Activated CD4-positive, alpha-beta T cell treated with anti-CD3 and anti-CD28 coated beads, Interleukin-2, amount 10 ng/mL, durations not matched to agents 7 days and 5 days (primary cell): ENCODE measurements at places on chromosomes 1 and 21. TPM values are rescaled to one million over a fixed set of nuclear protein-coding genes. Genes with fewer than 3 reads are reported as not detected.
A peak's percentile ranks its signal among the peaks of the same experiment; 100 is the strongest.

The PGLYRP4 gene
- not detected for total RNA-seq

The MORN1 gene
- total RNA-seq: 8.1 TPM

The REN gene
- total RNA-seq: not detected

The OR2AK2 gene
- not detected for total RNA-seq

The TAS1R1 gene
- not detected for total RNA-seq

The SPTA1 gene
- not detected for total RNA-seq

The PLA2G2D gene
- total RNA-seq: not detected

DNA sequence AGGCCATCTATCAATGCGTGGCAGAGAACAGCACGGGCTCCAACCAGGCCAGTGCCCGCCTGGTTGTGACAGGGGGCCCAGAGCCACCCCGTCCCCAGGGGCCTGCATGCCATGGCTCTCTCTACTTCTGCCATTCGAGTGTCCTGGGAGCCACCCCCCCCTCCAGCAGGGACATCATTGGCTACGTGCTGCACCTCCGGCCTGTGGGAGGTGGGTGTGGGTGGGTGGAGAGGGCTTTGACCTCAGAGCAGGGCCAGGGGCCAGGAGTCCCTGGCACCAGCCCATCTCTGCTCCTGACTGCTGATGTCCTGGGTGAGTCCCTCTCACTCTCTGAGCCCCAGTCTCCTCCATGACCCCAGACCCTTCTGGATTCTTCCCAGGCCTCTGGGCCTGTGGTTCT lies 25.3 kb downstream of the SLC27A3 start:
- peaks cover 54% of the 10 kb centered on the region for H3K4me1 ChIP-seq
- no peak for DNase-seq
- H3K27ac ChIP-seq: peak overlapping the region; percentile 65
- H3K27me3 ChIP-seq: no peaks in the 10 kb centered on the region

GRCh38 chr1:53190210-53190611 lies 6.4 kb upstream of the CPT2 start:
- no peaks in the 10 kb centered on the region for H3K4me1 ChIP-seq
- no peak overlapping the region for H3K4me3 ChIP-seq
- H3K27me3 ChIP-seq: peaks cover 17% of the 10 kb centered on the region

- no peaks in the 10 kb centered on the region for H3K27me3 ChIP-seq
- no peak overlapping the region for H3K4me3 ChIP-seq
- H3K27ac ChIP-seq: no peak overlapping the region
- peaks cover 9% of the 10 kb centered on the region for H3K4me1 ChIP-seq
Measured at GRCh38 chr1:64769482-64769881, 24.6 kb downstream of the RAVER2 start.

DNA sequence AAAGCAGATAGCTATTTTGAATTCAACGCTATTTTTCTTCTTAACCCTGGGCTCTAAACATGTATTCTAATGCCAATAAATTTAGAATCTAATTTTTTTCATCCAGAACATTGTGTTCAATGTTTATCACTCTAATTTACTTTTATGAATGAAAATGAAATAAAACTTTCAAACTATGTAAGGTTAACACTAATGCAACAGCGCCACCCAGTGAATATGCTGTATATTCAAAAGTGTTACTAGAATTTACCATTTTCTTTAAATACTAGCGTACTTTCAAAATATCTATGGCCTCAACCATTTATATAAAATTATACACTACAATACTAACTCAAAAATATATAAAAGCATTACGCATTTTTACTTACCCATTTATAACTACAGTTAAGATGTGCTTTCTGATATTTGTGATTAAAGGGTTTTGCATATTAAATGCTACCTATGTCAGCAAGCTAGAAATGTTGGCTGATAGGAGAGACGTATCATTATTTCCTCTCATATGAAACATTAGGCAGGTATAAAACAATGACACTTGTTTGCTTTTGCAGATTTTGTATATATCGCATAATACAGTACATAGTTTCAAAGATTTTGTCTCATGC lies 5.9 kb upstream of the NUF2 start:
- H3K4me1 ChIP-seq: peaks cover 6% of the 10 kb centered on the region
- DNase-seq: peak; percentile 70
- no peaks in the 10 kb centered on the region for H3K27me3 ChIP-seq
- H3K36me3 ChIP-seq: peaks cover 1% of the 10 kb centered on the region
- no peak overlapping the region for H3K4me3 ChIP-seq

DNA sequence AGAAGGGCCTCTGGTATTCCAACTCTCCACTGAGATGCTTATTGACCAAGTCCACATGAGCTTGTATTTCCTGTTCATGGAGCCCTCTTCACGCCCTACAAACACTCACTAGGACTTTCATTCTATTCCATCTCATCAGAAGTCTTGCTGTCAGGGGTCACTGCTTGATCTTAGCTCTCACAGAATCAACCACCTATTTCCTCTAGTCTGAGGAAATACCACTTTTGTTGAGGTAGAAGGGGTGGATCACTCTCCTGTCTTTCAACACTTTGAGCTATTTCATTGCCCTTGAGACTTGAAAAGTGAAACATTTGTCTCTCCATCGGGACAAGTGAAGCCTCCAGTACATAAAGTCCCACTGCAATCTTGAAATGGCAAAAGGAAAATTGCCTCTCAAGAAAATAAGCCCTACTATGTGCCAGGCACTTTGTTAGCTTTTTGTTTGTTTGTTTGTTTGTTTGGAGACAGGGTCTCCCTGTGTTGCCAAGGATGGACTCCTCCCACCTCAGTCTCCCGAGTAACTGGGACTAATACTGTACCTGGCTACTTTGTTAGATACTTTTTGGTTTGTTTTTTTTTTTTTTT lies 19.8 kb upstream of the FAM110D start:
- peak overlapping the region; percentile 18 for H3K4me3 ChIP-seq
- peaks cover 16% of the 10 kb centered on the region for H3K4me1 ChIP-seq
- DNase-seq: no peak
- H3K27ac ChIP-seq: peak overlapping the region; percentile 44

GRCh38 chr1:81702903-81703302 lies 97.8 kb upstream of the ADGRL2 start:
- no peaks in the 10 kb centered on the region for H3K4me1 ChIP-seq
- no peaks in the 10 kb centered on the region for H3K27me3 ChIP-seq
- H3K36me3 ChIP-seq: no peaks in the 10 kb centered on the region
- no peak overlapping the region for H3K27ac ChIP-seq

DNA sequence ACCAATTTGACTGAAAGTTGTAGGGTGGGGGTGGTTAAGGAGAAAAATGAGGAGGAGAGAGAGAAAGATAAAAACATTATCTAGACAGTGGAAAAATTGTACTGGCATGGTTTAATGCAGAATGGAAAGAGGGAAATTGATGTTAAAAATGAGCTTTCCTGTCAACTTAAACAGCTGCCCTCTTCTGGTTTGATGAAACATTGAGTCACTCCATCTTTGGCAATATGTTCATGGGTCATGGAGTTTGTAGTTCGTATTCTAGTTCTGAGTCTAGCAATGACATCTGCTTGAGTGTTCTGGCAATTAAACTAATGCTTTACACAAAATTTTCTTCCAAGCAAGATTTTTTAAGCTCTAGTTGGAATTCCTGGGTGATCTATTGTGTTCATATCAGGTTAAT lies 9.6 kb downstream of the ZNF648 start:
- peaks cover 7% of the 10 kb centered on the region for H3K27me3 ChIP-seq
- no peaks in the 10 kb centered on the region for H3K36me3 ChIP-seq
- H3K4me3 ChIP-seq: no peak overlapping the region
- H3K27ac ChIP-seq: no peak overlapping the region
- DNase-seq: no peak
- H3K4me1 ChIP-seq: peaks cover 25% of the 10 kb centered on the region

- no peak for DNase-seq
- no peak overlapping the region for H3K4me3 ChIP-seq
- H3K36me3 ChIP-seq: no peaks in the 10 kb centered on the region
- H3K27me3 ChIP-seq: peaks cover 18% of the 10 kb centered on the region
- H3K27ac ChIP-seq: no peak overlapping the region
Measured at GRCh38 chr1:168676029-168676812, 52.8 kb downstream of the DPT start.

DNA sequence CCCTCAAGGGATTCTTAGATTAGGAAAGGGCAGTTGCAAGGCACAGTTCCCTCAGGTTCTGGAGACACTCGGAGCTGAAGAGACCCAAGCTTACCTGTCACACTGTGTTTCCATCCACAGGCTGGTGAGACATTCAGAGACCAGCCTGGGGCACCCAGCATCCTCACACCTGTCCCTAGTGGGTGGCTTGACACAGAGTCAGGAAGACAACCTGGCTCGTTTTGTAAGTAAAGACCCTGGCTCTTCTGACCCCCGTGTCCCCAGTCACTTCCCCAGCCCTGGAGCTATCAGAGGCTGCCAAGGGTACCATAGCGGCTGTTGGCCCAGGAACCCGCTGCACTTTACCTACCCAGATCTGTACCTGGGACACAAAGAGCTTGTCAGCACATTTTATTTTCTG lies 409.8 kb downstream of the MATN1 start:
- no peaks in the 10 kb centered on the region for H3K4me1 ChIP-seq
- no peak overlapping the region for H3K27ac ChIP-seq
- H3K36me3 ChIP-seq: no peaks in the 10 kb centered on the region
- no peak for DNase-seq
- no peak overlapping the region for H3K4me3 ChIP-seq
- peaks cover 7% of the 10 kb centered on the region for H3K27me3 ChIP-seq

GRCh38 chr21:46211786-46212720 lies 16.5 kb downstream of the LSS start:
- H3K4me1 ChIP-seq: peaks cover 3% of the 10 kb centered on the region
- peaks cover 1% of the 10 kb centered on the region for H3K36me3 ChIP-seq
- H3K4me3 ChIP-seq: no peak overlapping the region
- H3K27me3 ChIP-seq: no peaks in the 10 kb centered on the region

DNA sequence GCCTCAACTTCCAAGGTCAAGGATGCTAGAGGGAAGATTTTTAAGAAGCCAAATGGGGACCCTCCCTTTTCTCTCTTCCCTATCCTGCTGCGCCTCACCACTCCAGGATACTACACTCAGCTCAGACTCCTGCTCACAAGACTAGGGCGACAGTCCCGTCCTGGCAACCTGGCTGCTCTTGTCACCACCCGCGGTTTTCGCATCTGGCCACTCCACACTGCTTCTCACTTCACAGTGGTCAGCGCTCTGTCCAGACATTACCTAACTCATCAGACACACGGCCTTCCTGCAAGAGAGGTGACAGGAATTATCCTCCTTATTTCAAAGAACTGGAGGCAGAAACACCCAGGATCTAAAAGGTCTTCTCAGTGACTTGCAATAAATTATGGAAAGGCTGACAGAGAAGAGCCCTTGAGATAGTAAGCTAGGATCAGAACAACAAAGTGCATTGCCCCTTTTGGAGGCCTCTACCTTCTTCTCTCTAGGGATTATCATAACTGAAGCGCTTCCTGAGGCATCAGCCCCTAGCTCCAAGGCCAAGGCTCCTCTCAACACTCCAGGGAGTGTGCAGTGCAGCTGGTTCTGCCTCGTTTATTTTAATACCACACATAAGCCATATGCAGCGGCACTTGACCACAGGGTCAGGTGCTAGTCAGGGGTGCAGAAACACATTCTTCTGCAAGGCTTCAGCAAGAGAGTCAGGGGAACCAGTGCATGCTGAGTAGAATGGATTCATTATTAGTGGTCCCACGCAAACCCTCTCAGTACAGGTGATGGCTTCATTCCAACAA lies 41.9 kb downstream of the ASTN1 start:
- DNase-seq: no peak
- no peaks in the 10 kb centered on the region for H3K27me3 ChIP-seq
- H3K4me3 ChIP-seq: no peak overlapping the region
- no peaks in the 10 kb centered on the region for H3K4me1 ChIP-seq
- H3K36me3 ChIP-seq: no peaks in the 10 kb centered on the region

GRCh38 chr1:220732137-220732536 lies 16.0 kb upstream of the MTARC2 start:
- no peak overlapping the region for H3K4me3 ChIP-seq
- no peak for DNase-seq
- peaks cover 17% of the 10 kb centered on the region for H3K4me1 ChIP-seq
- H3K27ac ChIP-seq: no peak overlapping the region
- H3K36me3 ChIP-seq: no peaks in the 10 kb centered on the region
- H3K27me3 ChIP-seq: peaks cover 3% of the 10 kb centered on the region

DNA sequence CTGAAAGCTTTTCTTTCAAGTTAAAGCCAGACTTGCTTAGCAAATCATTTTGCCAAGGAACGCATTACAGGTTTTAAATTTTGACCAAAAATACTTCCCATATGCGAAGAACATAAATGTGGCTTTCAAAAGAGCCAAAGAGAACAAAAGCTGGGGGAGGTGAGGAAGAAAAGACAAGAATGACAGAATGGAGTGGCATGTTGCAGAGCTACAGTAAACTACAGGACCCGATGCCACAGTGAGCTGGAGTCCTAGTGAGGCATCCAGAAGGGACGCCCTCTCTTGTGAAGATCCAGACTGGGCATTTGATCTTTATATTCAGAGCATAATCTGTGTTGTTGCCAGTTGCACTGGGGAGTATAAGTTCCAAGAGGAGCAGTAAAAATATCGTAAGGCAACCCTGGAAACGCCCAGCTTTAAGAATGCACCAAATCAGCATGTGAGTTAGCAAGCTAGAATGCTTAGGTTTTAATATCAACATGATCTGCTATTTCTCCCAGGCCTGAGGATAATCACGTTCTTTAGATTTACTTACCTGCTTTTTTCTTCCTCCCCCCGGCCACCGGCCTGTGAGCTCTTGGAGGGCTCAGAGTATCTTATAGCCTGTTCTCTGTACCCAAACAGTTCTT lies 48.4 kb upstream of the HOOK1 start:
- DNase-seq: no peak
- H3K27me3 ChIP-seq: no peaks in the 10 kb centered on the region
- no peak overlapping the region for H3K27ac ChIP-seq

DNA sequence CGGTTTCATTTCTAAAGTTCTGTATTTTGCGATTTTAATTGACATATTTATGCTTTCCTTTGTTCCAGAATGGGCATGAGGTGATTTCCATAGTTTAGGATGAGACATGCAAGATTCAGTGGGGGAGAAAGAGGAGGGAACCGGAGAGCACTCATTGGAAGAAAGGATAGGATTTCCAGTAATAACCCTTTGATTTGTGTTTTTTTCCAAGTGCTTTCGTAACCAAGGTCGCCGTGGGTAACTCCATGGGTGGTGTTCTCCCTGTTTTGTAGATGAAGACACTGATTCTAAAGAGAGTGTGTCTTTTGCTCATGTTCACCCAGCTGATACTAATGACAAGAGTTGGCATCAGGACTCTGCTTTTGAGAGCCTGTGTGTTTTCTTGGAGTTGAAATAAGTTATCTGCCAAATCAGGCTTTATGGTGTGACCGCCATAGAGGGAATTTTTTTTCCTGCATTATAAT lies 170.1 kb downstream of the DHRS3 start:
- H3K4me3 ChIP-seq: no peak overlapping the region
- peaks cover 72% of the 10 kb centered on the region for H3K36me3 ChIP-seq
- no peak overlapping the region for H3K27ac ChIP-seq

DNA sequence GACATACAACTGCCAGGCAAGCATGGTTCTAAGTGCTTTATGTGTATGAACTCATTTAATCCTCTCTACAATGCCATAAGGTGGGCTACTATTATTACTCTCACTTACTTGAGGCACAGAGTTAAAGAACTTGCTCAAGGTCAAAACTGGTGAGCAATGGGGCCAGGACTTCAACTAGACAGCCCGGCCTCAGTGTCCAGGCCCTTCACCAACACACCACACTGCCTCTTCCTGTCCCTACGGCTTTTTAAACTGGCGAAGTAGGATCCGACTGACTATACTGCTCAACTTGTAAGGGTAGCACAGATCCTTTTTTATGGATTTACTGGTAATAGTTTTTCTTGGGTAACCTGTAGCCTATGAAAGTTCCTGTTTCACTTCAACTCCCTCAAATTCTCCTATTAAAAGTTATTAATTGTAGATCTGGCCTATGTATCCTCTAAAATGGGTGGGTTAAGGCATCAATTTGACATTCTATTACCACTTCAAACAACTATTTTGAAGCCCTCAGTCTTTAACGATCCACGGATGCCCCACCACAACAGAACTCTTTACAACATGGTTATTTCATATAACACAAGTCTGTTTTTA lies 4.3 kb downstream of the ERRFI1 start:
- no peak overlapping the region for H3K4me3 ChIP-seq
- peaks cover 10% of the 10 kb centered on the region for H3K4me1 ChIP-seq
- peaks cover 52% of the 10 kb centered on the region for H3K27me3 ChIP-seq
- H3K36me3 ChIP-seq: no peaks in the 10 kb centered on the region
